Hepatocyte (in vitro differentiated cells): ENCODE measurements at places on chromosomes 2 and 18. TPM values are rescaled to one million over a fixed set of nuclear protein-coding genes. Genes with fewer than 3 reads are reported as not detected.
A peak's percentile ranks its signal among the peaks of the same experiment; 100 is the strongest.

GRCh38 chr2:229130522-229130921, 140.6 kb downstream of the PID1 start:
- H3K27ac ChIP-seq: peak overlapping the region; percentile 69
- H3K36me3 ChIP-seq: no peaks in the 10 kb centered on the region

- no peak overlapping the region for H3K4me3 ChIP-seq
- peaks cover 17% of the 10 kb centered on the region for H3K4me1 ChIP-seq
- H3K27me3 ChIP-seq: no peaks in the 10 kb centered on the region
- H3K27ac ChIP-seq: no peak overlapping the region
- DNase-seq: no peak
Observed at GRCh38 chr2:80002568-80003157, 301.9 kb downstream of the LRRTM1 start.

EPHA4 gene
- total RNA-seq: 36.8 and 39.0 TPM in 2 replicates

GRCh38 chr2:1727796-1728474, 16.4 kb downstream of the PXDN start:
- peak overlapping the region; percentile 78 for H3K27ac ChIP-seq
- H3K4me1 ChIP-seq: peaks cover 45% of the 10 kb centered on the region
- H3K27me3 ChIP-seq: no peaks in the 10 kb centered on the region
- DNase-seq: no peak
- H3K36me3 ChIP-seq: no peaks in the 10 kb centered on the region
- no peak overlapping the region for H3K4me3 ChIP-seq

- no peaks in the 10 kb centered on the region for H3K36me3 ChIP-seq
- no peak overlapping the region for H3K27ac ChIP-seq
- H3K4me1 ChIP-seq: peaks cover 5% of the 10 kb centered on the region
- H3K27me3 ChIP-seq: no peaks in the 10 kb centered on the region
Observed at GRCh38 chr2:15916336-15916735, 24.0 kb upstream of the MYCN start.

DNA sequence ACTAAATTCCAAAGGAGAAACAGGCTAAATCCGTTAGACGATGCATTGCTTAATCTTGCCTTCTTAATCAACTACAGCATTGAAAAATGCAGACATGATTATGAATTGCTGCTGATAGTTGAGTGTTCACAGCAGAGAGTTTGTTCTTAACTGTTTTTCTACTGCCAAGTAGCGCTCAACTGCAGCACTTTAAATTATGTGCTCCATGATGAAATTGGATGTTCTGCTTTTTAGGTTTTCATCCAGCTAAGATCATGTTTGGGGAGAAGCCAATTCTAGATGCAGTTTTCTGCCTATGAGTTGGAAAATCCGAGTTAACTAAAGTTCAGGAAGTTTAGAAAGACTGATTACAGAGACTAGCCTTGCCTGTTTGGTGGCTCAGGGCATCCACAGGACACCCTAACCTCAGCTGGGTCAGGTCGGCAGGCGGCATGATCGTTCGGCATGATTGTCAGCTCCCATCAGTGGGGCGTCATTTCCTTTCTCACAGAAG, 119.4 kb upstream of the PIEZO2 start:
- peak overlapping the region; percentile 24 for H3K27ac ChIP-seq
- H3K27me3 ChIP-seq: no peaks in the 10 kb centered on the region
